NCI-H510A (cell line): ENCODE measurements at places on chromosomes 3 and 15.
A peak's percentile ranks its signal among the peaks of the same experiment; 100 is the strongest.

DNA sequence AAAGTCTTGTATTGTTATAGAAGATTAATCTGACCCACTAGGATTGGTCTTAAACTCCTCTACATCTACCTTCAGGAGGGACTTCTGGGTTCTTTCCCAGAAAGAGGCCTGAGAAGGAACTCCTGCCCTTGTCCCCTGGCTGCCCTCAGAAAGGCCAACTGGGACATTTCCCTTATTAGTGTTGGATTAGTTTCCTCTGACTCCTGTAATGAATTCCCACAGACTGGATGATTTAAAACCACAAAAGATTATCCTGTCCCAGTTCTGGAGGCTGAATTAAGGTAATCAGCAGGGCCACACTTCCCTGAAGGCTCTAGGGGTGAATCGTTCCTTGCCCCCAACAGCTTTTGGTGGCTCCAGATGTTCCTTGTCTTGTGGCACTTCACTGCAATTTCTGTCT lies 102.8 kb upstream of the NMNAT3 start:
- no peak for DNase-seq

- no peak for DNase-seq
Measured at GRCh38 chr3:136787349-136787748, 31.6 kb upstream of the SLC35G2 start.

GRCh38 chr3:113560831-113561623 lies 28.7 kb downstream of the SIDT1 start:
- no peak for DNase-seq

DNA sequence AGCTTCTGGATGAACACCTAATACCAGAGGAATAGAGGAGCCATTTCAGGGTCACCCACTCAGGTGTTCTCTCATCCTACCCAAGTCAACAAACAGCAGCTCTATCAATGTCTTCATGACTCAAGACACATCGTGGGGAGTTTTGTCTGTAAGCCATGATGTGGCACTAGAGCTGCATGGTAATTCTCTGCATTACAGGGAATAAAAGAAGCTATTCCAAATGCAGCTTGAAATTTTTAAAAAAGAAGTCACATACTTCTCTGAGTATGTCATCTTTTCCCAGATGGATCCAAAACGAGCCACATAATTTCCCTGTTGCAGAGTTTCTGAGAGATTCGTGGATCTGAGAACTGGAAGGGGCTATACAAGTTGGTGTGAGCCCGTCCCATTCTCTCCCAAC lies 6.1 kb upstream of the THSD4 start:
- no peak for DNase-seq

DNA sequence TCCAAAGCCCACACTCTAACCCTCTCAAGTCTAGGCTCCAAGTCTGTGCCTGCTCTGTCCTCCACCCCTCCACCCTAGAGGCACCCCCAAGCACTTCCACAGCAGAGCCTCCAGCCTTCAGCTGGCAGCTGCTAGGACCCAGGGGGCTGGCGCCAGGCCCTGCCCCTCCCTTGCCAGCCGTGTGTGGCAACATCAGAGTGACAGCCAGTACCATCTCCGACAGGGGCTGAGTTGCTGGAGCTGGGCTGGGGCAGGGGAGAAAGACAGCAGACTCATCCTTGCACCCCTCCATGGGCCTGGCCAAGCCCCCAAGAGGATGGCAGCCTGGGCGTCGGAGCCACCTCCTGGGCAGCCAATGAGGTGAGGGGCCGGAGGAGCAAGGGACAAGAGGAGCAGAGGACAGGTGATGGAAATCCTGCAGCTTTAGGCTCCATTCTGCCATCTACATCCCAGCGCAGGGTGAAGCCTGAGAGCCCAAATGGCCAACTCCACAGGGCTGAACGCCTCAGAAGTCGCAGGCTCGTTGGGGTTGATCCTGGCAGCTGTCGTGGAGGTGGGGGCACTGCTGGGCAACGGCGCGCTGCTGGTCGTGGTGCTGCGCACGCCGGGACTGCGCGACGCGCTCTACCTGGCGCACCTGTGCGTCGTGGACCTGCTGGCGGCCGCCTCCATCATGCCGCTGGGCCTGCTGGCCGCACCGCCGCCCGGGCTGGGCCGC lies at the start of gene GPR62:
Gene GPR62, plus strand, starts transcription at position 207 of the 718 bp plus-strand sequence. Its CDS starts 272 bp downstream, at position 479.
- DNase-seq = no peak

- no peak for DNase-seq
Measured at GRCh38 chr15:65416845-65417416, 5.8 kb downstream of the IGDCC4 start.

DNA sequence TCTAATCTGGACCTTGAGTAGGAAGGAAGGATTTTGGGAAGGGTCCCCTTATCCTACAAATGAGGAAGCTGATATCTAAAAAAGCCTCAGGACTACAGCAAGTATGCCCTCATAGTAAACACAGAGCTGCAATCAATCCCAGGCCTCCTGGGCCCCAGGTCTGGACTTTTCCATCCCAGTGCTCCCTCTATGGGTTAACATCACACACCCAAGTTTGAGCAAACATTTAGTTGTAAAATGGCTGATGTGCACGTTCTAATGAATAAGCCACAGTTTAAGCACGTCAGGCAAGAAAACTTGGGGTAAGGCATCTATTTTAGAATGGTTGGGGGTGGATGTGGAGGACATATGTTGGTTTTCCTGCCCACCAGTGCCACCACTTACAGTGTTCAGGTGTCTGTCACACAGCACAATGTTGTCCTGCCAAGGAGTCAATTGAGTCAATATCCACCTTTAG lies 44.3 kb upstream of the UBE2E1 start:
- no peak for DNase-seq

- DNase-seq = no peak
Measured at GRCh38 chr15:52546031-52546751, 17.5 kb upstream of the MYO5A start.

DNA sequence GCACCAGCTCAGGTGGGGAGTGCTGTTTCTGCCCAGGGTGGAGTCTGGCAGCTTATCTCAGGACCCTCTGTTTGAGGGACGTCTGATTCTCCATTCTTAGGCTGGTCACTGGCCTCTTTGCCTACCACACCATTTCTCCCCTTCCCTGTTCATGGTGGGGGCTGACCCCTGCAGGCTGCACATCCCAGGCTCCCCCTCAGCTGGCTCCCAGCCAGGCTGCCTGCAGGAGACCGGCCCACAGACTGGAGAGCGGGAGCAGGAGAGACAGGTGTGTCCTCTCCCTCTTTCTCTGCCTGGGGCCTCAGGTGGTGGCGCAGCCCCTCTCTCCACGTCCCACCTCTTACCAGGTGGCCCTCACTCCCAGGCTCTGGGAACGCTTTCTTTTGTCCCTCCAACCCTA lies 60.8 kb downstream of the RAB11A start:
- DNase-seq = peak; percentile 30

GRCh38 chr15:39826975-39827374 lies 44.3 kb upstream of the FSIP1 start:
- DNase-seq = no peak

GRCh38 chr15:78212546-78213424 lies 21.6 kb downstream of the ACSBG1 start:
- no peak for DNase-seq

- no peak for DNase-seq
Measured at GRCh38 chr3:156429125-156429524, 125.8 kb downstream of the SSR3 start.

GRCh38 chr15:66630801-66631351 lies 65.1 kb upstream of the LCTL start:
- no peak for DNase-seq

GRCh38 chr3:138463724-138464490 lies 29.5 kb downstream of the ESYT3 start:
- no peak for DNase-seq

DNA sequence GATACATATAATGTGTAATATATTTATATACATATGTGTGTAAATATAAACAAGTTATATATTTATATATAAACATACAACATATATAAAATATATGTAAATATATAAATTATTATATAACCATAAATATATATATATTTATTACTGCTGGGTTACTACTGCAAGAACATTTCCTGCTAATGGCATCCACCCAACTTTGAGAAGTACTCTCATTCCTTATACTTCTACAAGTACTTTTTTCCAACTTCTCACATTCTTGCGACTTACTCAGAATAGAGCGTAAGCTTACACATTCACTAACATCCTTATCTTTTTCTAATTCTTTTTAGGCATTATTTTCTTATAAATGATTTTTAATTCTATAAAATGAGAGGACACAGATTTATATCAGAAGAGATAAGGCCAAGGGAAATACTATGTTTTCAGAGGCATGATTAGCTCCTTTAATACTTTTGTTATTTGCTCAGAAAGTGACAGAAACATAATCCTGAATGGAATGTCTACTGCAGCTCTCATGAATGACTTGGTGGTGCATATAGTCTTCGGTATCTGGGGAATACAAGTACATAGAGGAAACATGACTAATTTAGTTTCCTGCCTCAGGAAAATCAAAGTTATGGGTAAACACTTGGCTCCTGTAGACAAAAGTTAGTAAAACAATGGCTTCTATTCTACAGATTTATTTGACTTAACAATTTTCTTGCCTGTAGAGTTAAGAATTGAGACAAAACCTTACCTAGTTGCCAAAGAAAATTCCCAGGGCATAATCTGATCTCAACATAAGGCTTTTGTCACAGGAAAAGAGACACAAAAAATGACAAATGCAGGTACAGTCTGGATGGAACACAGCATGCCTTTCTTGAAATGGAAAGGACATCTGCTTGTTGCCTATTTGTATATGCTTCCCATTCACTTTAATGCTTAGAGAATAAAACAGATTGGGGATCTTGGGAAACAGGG lies 453.9 kb downstream of the SQOR start:
- no peak for DNase-seq

GRCh38 chr3:195269375-195270078 lies 1.4 kb downstream of the XXYLT1 start:
- DNase-seq = no peak

- DNase-seq = no peak
Measured at GRCh38 chr3:140225996-140226395, 291.0 kb downstream of the CLSTN2 start.

DNA sequence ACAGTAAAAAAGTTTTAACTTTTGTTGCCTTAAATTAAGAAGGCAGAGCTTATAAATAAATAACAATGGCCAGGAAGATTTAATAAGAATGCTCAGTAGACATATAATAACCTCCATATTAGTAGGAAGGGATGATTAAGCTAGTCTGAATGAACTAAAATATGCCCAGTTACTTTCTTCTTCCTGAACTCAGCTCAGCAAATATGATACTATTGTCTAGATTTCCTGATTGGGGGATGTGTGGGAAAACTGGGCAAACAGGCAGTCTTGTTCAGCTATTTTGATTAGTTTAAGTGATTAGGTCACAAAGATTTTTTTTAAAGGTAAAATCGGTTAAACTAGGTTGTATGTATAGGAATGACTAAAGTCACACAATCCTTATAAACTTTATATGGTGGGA lies 167.2 kb upstream of the SLC2A2 start:
- DNase-seq = no peak

DNA sequence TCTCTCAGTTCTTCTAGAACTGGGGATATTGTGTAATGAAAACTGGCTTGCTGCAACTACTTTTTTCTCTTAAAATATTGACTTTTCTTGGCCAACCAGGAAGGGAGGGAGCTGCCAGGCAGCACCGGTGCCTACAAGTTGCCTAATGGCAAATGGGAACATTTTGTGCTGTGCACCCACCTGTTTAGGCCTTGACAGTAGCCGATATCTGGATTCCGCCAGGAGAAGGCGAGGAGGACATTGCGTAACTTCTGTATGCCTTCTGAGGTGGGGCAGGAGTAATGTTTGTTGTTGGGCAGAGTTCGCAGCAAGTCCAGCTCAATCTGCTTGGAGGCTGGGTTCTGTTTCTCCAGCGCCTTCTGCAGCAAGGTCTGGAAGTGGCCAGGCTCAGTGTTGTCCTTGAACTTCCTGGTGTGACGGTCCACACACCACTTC lies 64.9 kb downstream of the TBC1D2B start:
- DNase-seq = no peak

- DNase-seq = no peak
Measured at GRCh38 chr15:99239545-99240198, 9.7 kb downstream of the TTC23 start.

DNA sequence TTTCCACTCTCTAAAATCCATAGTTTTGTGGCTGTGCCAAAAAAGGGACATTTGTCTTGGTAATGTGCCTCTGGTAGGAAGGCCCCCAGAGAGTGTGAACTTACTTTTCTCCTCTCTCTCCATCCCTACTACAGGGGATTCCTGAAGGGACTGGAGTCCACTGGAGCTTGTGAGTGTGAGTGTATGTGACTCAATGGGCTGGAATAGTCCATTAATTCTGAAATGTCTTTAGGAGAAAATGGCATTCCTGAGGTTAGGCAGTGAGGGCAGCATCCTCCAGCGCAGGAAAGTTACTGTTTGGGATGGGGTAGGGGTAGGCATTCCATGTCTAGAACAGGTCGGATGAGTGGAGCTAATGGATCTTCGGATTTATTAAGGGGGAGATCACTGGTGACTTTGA lies 59.8 kb upstream of the CACNA2D3 start:
- DNase-seq = no peak

GRCh38 chr3:126316501-126316939 lies 40.7 kb downstream of the KLF15 start:
- DNase-seq = no peak

DNA sequence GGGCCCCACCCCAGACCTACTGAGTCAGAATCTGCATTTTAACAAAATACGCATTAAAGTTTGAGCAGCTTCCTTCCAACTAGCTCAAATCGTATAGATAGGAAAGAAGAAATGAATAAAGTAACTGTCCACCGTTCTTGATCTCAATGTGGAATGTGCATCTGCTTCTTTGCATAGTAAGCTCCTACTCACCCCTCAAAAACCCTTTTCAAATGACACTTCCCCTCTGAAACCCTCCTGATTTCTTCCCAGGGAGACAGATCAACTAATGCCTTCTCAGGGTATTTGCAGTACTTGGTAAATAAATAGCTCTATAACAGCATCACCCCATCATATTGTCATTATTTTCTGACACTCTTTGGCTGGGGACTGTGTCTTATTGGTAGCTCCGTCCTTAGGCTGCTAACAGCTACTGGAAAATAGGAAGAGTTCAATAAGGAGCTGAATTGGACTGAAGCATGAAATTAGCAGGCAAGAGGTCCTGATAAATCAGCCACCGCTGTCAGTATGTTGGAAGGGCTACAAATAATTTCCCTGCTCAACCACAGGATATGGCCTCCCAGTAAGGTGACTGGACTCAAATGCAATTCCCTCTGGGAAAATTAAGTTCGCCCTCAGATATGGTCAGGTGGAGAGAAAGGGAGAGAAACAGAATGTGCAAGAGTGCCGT lies 10.2 kb downstream of the OXTR start:
- no peak for DNase-seq
